ENCODE measurements at places on chromosomes 12 and 14. TPM values are rescaled to one million over a fixed set of nuclear protein-coding genes. Genes with fewer than 3 reads are reported as not detected.

GRCh38 chr12:3177778-3178425 is 100.7 kb downstream of the TSPAN9 start:
- DNase-seq: no peak

MYH6 gene
- total RNA-seq: not detected

GRCh38 chr14:63928744-63929174 is 76.0 kb downstream of the SYNE2 start:
- DNase-seq: no peak

DNA sequence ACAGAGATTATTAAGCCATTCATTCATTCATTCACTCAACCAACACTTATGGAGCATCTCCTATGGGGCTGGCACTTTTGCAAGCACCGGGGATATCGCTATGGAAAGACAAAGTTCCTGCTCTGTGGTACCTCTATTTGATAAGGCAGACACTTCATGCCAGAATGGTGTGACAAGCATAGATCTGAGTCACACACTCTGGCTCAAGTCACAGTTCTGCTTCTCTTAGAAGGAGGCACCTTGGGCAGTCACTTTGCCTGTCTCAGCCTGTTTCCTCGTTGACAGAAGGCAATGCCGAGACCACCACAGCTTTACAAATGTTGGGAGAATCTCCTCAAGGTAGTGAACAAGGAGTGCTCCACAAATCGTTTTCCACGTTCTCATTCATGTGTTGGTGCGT is 205.2 kb downstream of the SLC41A2 start:
- no peak for DNase-seq

DPPA3 gene
- not detected for total RNA-seq

- no peak for DNase-seq
These were observed 129.5 kb downstream of the ETV6 start for GRCh38 chr12:11778713-11779685.

TSPAN11 gene
- total RNA-seq: 6.7 TPM

DNA sequence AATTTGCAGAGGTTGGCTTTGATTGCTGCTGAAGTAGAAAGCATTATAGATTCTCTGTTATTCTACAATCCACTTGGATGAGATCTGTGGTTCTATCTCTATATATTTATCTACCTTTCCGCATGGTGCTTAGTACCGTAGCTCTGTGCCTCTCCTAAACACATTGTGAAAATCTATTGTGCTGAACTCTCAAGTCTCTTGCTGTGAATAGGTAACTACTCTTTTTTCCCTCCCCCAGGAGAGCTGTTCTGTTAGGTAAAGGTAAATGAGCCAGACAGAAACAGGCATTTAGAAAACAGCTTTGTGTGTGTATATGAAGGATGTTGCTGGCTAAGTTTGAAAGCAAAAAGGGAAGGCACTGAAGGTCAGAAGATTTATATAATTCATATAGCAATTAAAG is 112.6 kb downstream of the BRMS1L start:
- no peak for DNase-seq

DNA sequence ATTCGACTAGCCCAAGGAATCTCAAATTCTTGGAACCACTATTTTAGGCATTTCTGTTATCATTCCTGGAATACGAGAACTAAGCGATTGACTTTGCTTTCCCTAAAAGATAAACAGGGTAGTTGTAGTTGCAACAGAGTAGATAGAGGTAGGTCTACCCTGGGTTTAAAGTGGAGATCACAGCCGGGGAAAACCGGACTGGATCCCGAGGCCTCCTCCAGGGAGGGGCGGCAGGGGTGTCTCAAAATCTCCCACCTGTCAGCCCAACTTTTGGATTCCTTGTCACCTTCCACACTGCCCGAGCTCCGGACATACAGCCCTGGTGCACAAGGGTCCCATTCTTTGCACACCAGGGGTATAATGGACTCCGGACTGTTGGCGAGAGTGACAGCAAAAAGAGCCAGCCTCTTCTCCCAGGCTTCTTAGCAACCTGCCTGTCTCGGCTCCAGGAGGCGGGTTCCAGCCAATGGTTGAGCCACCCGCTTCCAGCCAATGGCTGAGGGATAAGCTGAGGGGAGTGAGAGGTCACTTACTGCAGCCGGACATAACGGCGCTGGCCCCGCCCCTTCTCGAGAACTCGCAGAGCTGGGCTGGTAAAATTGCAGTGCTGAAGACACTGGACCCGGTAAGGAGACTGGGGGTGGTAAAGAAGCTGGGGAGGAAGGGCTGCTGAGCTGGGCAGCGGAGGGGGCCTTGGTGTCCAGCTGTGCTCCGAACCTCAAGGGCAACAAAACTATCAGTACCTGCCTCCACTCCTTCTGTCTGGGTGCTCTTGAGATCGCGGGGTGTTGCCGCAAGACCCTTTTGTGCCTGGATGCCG is at the start of gene SUOX:
SUOX (plus strand) TSS at position 562 of the 820 bp plus-strand sequence. CDS start 4,946 bp downstream, outside the sequence.
- DNase-seq: peak; percentile 97

GYS2 gene
- not detected for total RNA-seq

DNA sequence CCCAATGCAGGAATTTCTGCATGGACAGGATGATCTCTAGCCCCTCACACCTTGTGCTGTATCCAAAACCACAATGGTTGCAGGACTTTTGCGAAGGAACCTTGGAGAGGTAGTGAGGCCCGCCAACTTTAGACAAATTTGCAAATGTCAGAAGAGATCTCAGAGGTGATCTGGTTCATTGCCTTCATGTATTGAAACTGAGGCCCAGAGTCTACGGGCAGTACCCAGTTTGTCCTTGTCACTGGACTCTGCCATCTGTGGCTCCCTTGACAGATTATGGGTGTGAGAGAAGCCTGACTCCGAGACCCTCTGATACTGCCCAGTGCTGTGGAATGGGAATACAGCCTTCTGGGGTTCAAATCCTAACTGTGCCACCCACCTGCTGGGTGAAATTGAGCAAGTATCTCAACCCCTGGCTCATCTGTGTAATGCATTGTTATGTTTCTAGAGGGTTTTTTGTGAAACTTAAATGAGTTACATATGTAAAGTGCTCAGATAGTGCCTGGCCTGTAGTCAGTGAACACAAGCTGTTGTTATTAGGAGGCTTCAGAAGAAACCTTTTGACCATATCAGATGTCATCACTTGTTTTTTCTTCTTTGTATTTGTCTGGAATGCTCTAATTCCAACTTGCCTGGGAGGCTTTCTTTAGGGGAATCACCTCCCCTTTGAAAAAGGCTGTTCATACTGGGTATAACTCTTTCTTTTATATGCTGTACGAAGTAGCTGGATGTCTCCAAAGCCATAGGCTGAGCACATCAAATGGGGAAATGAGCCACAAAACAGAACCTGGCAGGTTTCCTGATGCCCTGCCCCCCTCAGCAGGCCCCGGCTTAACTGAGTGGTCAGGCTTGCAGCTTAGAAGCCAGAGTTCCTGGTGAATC is 71.4 kb upstream of the SRSF5 start:
- no peak for DNase-seq

CLEC2A gene
- total RNA-seq: not detected

GRCh38 chr14:52494444-52494843 is 57.9 kb downstream of the TXNDC16 start:
- DNase-seq: no peak

PIWIL1 gene
- total RNA-seq: 0.12 TPM

- peak; percentile 69 for DNase-seq
These were observed 451.8 kb upstream of the TBX3 start for GRCh38 chr12:115135800-115136211.

GRCh38 chr12:31316891-31317290 is 9.1 kb downstream of the SINHCAF start:
- DNase-seq: no peak

OVCH1 gene
- total RNA-seq: not detected

HPD gene
- total RNA-seq: 2.8 TPM

DNA sequence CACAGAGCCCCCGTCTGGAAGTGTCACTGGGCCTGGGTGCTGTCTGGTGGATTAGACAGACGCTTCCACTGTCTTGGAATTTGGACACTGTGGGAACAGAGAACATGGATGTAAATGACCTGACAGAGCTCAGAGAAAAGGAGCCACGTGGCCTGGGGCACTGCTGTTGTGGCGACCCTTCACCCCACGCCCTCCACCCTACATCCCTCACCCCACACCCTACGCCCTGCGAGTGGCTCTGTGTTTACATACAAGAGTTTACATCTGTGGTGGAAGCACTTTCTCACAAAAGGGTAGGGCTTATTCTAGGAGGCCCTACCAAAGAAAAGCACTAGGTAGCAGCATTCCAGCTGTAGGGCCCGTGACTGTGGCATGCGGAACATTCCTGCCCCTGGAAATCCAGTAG is 47.7 kb downstream of the B4GALNT3 start:
- DNase-seq: no peak

PGF gene
- 4.6 TPM for total RNA-seq

DNA sequence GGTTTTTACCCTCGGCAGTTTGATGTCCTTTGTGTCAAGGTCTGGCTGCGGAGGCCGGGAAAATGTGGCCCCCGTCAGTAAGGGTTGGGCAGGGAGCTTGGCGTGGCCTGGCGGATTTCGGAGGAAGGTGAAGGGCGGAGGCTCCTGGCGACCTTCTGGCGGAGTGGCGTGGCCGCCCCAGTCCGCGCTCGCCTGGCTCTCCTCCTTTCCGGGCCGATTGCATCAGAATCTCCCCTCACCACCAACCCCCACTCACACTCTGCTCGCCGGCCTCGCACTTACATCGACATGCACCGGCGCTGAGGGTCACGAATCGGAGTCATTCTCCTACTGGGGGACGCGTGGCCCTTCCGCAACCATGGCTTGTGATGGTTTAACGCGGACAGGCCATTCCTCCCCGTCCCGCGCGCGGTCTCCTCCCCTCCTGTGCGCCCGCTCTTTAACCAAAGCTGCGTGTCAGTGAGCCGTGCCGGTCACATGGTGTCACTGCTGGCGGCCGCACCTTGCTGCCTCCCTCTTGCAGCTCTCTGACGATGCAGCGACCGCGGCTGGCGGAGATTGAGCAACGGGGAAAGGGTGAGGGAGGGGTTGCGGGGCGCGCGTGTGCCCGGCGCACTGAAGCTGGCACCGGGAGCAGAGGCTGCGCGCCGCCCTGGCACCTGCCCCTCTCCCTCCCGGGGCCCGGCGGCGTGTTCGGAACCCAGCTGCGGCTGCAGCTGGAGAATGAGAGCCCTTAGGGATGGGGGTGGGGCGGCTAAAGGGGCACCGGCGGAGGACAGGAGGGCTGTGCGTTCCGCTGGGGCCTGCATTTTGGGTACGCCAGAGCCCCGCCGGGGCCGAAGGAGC is at the start of gene SLC38A1:
SLC38A1 (minus strand) TSS at position 461 of the 846 bp plus-strand sequence. CDS start 29,243 bp downstream, outside the sequence.
- peak; percentile 86 for DNase-seq

DNA sequence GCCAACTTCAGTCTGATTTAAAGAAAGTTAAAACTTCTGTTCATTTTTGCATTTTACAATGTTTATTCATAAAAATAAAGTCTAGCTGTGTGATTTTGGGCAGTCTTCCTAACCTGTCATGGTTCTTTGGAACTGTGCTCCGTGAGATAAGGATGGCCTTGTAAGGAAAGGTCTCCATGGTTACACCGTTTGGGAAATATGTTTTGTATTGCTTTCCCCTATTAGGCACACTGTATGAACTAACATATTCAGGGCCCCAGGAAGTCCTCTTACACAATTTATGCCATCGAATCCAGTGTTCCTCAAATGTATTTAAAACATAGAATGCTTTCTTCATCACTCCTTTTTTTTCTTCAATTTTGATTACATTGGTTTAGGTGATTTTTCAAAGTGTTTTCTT is 54.5 kb downstream of the APAF1 start:
- DNase-seq: no peak

GRCh38 chr14:68878908-68879307 is 86.0 kb upstream of the ZFP36L1 start:
- DNase-seq: no peak

ERG28 gene
- total RNA-seq: 37.2 TPM

GRCh38 chr12:109729371-109729781 is 15.8 kb downstream of the FAM222A start:
- no peak for DNase-seq

DNA sequence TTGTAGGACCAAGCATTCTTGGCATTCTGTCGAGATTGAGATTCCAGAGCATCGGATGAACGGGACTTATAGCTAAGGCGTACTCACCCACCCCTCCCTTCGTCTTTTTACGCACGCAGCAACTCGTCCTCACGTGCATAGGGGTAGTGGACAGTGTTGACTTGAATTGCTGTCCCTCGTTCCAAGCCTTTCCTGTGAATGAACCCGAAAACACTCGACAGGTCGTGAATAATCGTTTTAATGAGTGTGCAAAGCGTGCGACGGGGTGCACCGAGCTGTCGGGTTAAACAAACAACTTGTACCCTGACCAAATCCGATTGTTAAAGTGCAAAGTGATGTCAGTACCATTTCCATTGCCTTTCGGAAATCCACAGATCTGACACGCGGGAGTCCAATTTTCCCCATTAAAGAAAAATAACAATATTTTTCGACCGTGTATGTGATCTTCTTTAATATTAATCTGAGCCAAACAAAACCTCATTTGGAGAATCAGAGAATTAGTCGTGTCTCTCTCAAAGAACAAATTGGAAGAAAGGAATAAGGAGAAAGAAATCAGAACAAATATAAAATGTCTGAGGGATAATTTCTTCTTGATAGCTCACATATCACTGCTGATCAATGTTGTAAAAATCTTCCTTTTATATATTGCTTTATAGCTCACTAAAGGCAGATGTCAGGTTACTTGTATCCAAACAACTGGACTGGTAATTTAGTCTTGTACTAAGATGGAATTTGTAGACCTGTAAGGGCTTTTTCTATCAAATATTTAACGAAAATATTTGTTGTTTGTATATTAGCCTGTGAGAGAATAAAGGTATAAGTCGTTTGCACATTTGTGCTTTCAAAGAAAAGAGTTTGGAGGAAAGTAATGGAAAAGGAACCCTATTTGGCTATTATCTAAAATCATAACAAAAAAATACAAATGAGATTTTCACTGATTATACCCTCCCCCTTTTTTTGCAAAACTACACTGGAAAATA is 11.8 kb downstream of the FOXG1 start:
- DNase-seq: no peak

DNA sequence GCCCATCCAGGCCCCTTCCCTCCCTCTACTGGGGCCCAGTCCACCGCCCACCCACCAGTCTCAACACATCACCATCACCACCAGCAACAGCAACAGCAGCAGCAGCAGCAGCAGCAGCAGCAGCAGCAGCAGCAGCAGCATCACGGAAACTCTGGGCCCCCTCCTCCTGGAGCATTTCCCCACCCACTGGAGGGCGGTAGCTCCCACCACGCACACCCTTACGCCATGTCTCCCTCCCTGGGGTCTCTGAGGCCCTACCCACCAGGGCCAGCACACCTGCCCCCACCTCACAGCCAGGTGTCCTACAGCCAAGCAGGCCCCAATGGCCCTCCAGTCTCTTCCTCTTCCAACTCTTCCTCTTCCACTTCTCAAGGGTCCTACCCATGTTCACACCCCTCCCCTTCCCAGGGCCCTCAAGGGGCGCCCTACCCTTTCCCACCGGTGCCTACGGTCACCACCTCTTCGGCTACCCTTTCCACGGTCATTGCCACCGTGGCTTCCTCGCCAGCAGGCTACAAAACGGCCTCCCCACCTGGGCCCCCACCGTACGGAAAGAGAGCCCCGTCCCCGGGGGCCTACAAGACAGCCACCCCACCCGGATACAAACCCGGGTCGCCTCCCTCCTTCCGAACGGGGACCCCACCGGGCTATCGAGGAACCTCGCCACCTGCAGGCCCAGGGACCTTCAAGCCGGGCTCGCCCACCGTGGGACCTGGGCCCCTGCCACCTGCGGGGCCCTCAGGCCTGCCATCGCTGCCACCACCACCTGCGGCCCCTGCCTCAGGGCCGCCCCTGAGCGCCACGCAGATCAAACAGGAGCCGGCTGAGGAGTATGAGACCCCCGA is 6.8 kb upstream of the RNU7-1 start:
- DNase-seq: no peak

DHRS7 gene
- total RNA-seq: 184 TPM
